ENCODE measurements at places on chromosomes 16 and 17.
A peak's percentile ranks its signal among the peaks of the same experiment; 100 is the strongest.

- DNase-seq: no peak
Observed at GRCh38 chr17:63578769-63579111, 22.0 kb upstream of the TACO1 start.

GRCh38 chr17:49898366-49899190 lies 50.7 kb upstream of the TAC4 start:
- DNase-seq: no peak

- DNase-seq: no peak
Observed at GRCh38 chr17:82568997-82569393, 49.5 kb downstream of the FOXK2 start.

DNA sequence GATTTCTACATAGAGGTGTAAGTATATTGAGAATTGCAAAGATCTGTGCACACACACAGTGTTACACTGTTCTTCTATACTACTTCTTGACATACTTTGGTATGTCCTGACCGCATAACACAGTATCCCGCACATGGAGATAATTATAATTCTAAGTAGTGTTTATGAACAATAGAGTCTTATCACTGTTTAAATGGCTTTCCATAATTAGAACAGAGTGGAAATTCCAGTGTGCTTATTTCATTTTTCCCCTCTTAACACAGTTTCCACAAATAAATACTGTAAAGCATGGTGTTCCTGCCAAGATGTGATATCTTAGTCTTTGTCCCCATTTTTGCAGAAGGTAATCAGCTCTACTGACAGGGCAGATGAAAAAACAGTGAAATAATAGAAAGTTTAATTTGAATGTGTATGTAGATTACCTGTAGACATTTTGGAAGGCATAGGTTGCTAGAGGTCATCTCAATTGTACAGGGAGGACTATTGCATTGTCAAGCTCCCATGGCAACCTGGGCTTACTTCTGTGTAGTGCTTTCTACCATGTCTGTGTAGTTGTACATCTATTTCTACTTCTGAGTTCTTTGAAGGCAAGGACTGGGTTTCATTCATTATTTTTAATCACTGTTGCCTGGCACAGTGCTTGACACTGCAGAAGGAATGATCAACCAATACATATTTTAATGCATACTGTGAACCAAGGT lies 10.1 kb upstream of the KRT28 start:
- DNase-seq: peak; percentile 43

GRCh38 chr16:9091867-9092281 lies 430 bp downstream of the HAPSTR1 start:
- DNase-seq: no peak

- no peak for DNase-seq
Observed at GRCh38 chr16:8158051-8158450, 432.3 kb downstream of the TMEM114 start.

DNA sequence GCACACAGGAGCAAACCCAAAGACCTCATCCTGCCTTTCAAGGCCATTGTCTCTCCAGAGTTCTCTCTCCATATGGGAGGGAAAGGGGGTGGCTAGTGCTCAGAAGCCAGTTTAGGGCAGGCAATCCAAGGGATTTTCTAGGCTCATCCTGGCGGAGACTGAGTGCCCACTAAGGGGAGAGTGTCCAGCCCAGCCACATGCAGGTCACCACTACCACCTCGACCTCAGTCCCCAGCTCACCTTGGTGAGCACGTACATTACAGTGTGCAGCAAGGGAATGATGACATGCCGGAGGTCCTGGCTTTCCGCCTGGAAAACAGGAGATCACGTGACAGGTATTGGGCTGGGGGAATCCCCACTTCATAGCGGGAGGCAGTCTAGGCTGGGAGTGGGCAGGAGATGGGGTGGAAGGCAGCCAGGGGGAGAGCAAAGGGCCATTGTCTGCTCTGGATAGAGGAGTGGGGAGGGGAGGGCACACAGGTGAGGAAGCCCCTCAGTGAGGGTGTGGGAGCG lies 29.9 kb downstream of the PIK3R6 start:
- DNase-seq: no peak

DNA sequence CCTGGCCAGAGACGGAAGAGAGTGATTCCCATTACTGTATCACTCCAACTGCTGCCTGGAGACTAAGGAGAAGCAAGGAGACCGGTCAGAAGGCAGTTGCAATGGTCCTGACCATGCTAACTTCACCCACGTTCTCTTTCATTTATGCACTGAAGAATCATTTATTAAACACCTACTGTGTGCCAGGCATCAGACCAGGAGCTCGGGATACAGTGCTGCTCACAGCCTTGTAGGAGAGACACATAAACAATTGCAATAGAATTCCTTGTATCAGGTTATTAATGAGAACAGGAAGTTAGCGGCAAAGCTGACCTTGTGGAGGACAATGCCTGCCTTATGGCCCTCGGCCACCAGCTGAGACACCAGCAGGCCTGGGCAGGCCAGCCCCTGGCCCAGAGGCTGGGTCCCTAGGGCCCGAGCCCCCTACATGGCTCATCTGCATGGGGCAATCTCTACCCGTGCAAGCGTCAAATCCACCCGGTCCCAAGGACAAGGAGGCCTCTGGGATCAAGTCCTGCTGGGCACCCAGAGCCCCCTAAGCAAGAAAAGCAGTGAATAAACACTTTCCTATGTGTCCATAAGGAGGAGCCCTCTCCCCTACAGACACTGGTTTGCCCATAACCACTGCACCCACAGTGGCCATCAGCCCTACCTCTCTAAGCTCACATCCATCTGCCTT lies 8.6 kb upstream of the ENPP7 start:
- no peak for DNase-seq

GRCh38 chr17:2511138-2511461 lies 588 bp downstream of the METTL16 start:
- no peak for DNase-seq

DNA sequence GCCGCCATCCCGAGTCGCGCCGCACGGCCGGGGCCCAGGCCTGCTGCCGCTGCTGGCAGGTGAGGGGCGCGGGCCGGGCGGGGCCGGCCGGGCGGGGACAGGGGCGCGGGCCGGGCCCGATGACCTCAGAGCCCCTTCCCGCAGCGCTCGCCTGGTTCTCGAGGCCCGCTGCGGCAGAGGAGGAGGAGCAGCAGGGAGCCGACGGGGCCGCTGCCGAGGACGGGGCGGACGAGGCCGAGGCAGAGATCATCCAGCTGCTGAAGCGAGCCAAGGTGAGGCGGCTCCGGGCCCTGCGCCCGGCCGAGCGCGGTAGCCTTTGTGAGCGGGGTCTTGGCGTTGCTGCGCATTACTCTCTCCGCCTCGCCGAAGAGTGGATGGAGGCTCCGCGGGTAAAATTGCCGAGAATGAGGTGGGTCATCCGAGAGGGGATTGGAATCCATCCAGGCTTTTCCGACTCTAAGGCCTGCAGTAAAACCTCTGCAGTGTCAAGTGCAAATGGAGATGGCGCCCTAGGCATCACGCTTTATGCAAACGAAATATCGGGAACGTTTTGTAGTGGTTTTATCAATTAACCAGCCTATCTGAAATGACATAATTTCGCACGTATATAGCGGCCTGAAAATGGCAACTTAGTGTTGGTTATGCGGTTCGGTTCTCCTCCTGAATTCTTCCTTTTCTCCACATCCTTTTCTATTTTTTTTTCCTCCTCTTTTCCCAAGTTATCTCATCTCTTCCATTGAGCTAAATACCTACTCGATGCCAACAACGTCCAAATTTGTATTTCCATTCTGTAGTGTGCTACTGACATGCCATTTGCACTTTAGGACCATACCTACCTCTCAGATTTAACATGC lies 577 bp downstream of the TTC19 start:
- DNase-seq: peak; percentile 22

- DNase-seq: peak; percentile 19
Observed at GRCh38 chr16:82987767-82988166, 361.0 kb downstream of the CDH13 start.

GRCh38 chr17:2227025-2227699 lies 76.4 kb downstream of the SMG6 start:
- no peak for DNase-seq

- no peak for DNase-seq
Observed at GRCh38 chr17:45791935-45792334, 7.8 kb downstream of the CRHR1 start.

- DNase-seq: no peak
Observed at GRCh38 chr17:59464246-59464645, 101.2 kb upstream of the DHX40 start.

DNA sequence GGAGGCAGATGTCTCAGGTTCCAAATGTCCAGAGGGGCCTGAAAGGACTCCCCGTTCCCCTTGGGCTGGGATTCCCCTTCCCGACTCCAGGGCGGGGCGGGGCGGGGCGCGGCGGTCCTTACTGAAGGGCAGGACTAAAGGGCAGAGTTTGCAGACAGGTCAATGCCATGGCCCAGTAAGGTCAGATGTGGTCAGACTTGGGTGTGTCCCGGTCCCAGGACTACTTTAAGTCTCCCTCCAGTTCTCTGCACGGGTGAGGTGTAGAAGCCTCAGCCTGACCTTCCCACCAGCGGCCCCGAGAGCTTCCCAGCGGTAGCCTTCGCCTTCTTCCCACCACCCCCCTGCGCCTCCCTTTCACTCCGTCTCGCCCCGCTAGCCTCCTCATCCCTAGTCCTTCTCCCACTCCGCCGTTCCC lies 532 bp downstream of the KDM6B start:
- DNase-seq: no peak

- no peak for DNase-seq
Observed at GRCh38 chr16:49332589-49333258, 40.9 kb upstream of the C16orf78 start.

DNA sequence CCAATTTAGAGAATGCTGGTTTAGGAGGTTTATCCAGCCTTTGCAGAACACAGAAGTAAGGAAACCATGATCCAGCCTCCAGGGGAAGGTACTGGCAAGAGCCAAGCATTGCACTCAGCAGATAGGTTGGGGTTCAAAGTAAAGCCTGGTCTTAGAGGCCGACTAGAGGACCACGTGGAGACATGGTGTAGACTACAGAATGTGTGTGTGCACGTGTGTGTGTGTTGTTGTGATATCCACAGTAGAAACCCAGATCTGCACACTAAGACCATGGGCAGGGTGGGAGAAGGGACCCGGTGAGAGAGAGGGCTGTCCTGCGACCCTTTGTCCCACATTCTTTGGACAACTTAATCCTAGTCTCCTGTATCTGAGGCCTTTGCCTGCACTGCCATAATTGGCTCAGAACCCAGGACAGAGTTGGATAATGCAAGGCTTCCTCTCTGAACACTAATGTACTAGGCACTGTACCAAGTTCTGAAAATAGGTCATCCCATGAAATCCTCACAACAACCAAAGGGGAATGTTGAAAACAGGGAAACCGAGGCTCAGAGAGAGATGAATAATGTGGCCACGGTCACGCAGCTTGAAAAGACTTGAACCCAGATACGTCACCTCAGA lies 325.1 kb upstream of the HSBP1 start:
- no peak for DNase-seq

GRCh38 chr17:29588562-29589411 lies 661 bp downstream of the GIT1 start:
- DNase-seq: peak; percentile 29

DNA sequence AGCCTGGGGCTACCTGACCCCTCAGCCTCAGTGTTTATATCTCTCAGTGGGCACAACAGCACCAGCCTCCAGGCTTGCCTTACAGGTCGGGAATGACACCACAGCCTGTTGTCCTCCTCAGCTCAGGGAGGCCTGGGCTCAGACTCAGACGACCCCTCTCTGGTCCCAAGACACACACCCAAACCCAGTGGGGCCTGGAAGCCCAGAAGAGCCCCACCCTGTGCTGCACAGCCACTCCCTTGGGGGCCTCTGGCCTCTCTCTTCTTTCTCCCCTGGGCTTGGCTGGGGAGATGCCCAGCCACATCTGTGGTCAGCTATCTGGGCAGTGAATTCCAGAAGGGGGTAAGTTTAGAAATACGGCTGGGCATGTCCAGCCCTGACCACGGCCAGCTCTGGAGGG lies 2.4 kb downstream of the NATD1 start:
- DNase-seq: no peak

DNA sequence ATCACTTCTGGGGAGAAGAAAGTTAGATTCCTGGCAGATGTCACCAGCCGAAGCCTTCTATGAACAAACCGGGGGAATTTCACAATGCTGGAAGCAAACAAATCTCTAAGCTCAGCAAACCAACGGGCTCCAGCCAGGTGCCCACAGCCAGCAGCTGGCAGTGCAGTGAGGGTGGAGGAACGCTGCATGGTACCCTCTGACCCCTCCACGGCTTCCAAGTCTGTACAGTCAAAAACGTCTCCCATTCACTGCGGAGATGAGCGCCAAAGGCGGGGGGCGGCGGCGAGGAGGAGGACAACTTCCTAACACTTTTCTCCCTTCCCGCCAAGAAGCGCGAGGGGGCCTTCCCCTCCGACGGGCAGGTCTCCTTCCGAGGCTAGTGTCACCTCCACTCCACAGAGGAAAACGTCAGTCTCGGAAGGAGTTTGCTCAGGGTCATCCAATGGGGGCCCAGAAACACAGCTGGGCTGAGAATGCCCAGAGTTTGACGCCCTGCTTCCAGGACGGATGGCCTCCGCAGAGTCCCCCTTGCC lies 924 bp downstream of the ZNF598 start:
- DNase-seq: peak; percentile 44

- DNase-seq: no peak
Observed at GRCh38 chr17:82053130-82053529, 1.4 kb downstream of the GPS1 start.

- no peak for DNase-seq
Observed at GRCh38 chr17:18956581-18956980, 4.6 kb downstream of the SLC5A10 start.

DNA sequence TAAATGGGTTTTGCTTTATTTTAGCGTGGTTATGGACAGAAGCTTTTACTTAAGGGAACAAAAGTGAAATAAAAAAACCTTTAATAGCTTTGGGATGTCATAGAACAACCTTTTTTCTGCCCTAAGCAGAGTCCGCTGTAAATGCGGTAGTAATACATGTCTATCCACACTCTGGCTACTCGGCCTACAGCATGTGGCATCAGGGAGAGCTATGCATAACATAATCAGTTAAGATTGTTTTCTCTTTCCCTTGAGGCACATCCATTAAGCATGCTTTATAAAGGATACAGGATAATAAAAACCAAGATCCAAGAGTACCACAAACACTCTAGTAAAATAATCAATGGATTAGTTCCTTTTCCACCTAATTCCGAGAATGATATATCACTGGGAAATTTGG lies 10.3 kb downstream of the RPGRIP1L start:
- DNase-seq: no peak

GRCh38 chr16:10067406-10067805 lies 114.8 kb downstream of the GRIN2A start:
- no peak for DNase-seq

GRCh38 chr16:51152691-51153576 lies 1.9 kb upstream of the SALL1 start:
- DNase-seq: peak; percentile 37

GRCh38 chr17:57037411-57037810 lies 47.6 kb upstream of the AKAP1 start:
- no peak for DNase-seq

DNA sequence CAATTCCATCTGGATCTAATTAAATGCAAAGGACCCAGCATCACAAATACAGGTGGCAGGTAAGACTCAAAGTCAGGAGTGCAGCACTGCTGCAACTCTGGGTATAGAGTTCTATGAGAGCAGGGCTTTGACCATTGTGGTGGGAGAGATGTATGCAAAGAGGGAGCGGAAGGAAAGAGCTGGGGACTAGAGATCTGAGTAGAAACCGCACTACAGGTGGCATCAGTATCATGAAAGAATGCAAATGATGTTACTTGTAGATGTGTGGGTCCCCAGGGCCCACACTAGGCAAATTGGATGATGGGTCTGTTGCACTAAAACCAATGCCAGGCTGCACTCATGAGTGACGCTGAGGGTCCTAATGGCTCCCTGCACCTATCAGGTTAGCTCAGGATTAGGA lies 287.1 kb upstream of the ASIC2 start:
- no peak for DNase-seq

- DNase-seq: no peak
Observed at GRCh38 chr16:1014771-1015495, 33.4 kb downstream of the SOX8 start.

- DNase-seq: peak; percentile 41
Observed at GRCh38 chr16:11916524-11917285, 949 bp upstream of the GSPT1 start.

Measured in IMR-90 (cell line).